Smooth muscle cell of trachea (primary cell): ENCODE measurements at places on chromosomes 7 and 10. TPM values are rescaled to one million over a fixed set of nuclear protein-coding genes. Genes with fewer than 3 reads are reported as not detected.

HMX2 gene
- not detected in 2 replicates for total RNA-seq

AKR1C4 gene
- total RNA-seq, result not detected in 2 replicates

HOXA3 gene
- 2.6 and 3.0 TPM in 2 replicates for total RNA-seq

GPNMB gene
- 288 and 440 TPM in 2 replicates for total RNA-seq

OR2A1 gene
- under 0.01 and 0.15 TPM in 2 replicates for total RNA-seq

OR2A5 gene
- not detected in 2 replicates for total RNA-seq
